ENCODE measurements at places on chromosomes 16 and 17.

- no peak for DNase-seq
Observed at GRCh38 chr17:54944796-54945195, 23.7 kb downstream of the COX11 start.

GRCh38 chr16:89536886-89537548, 23.5 kb upstream of the RPL13 start:
- peak; percentile 62 for DNase-seq

- no peak for DNase-seq
Observed at GRCh38 chr17:57892820-57893595, 43.2 kb upstream of the MRPS23 start.

- no peak for DNase-seq
Observed at GRCh38 chr17:17638467-17638866, 42.8 kb upstream of the RAI1 start.

GRCh38 chr16:19963301-19963700, 78.7 kb upstream of the GPRC5B start:
- no peak for DNase-seq

GRCh38 chr17:14332331-14332730, 31.4 kb downstream of the HS3ST3B1 start:
- DNase-seq: no peak

DNA sequence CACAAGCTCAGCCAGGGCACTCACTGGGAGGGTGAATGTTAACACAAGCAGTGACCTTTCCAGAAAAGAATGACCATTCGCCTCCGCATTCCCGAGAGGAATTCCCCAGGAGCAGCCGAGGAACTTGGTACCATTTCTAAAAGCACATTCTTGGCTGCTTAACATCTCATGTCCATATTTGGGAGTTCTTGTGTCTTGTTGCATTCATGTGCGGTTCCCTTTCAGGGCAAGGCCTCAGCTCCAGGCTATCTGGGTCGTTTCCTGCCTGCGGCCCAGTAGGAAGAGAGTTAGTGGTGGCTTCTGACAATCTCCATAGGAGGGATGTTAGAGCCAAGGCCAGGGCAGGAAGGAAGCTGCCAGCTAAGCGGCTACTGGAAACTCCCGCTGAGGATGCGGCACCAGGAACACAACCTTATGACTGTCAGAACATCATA, 27.8 kb upstream of the MEAK7 start:
- DNase-seq: peak; percentile 54

- DNase-seq: no peak
Observed at GRCh38 chr16:5072334-5073278, 963 bp downstream of the ALG1 start.

GRCh38 chr17:2580151-2580550, 13.3 kb upstream of the PAFAH1B1 start:
- no peak for DNase-seq

DNA sequence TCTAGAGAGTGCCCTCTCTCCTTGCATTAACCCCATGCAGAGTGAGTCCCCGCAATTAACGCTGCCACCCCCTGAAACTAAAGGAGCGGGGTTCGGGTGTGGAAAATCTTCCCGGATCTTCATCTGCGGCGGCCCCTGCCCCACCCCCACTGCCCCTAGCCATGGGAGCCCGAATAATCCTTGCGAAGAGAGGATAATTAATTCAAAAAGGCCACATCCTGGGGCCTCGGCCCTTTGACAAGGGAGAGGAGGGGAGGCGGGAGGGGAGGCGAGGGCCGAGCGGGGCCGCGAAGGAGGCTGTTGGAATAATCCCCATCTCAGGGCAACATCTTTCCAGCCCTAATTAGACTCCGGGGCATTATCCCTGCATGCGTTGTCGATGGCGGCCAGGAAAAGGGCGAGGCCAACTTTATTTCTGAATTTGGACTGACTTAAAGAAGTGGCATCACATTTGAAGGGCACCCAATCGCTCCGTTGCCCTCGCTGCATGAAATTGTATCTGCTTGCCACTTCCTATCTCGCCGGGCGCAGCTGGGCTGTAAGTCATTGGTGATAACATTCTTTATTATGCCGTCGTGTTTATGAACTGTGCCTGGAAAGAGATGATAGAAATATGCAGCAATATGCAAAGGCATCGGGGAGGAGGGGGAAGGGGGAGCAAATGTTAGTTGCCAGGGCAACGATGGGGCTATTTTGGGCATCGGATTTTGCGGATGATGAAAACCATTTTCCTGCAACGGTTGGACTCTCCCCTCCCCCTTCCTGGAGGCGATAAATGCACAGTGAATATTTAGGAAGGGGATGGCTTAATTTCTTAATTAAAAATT, 387.1 kb upstream of the TNRC6C start:
- DNase-seq: no peak

DNA sequence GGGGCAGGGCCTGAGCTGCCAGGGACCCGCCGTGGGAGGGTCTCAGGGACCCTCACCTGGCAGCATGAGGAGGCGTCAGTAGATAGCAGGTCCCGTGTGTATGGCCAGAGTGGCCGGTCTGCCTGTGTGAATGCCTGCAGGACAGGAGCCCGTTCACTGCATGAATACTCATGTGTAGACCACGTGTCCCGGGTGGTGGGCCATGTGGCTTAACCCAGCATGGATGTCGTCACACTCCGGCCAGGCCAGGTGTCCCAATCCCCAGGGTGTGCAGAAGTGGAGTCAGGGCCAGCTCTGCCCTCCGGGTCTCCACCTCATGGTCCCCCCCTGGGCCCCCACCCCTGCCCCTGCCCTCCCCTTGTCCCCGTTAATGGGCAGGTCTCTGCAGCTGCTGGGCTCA, 53.7 kb downstream of the BAHCC1 start:
- DNase-seq: no peak

DNA sequence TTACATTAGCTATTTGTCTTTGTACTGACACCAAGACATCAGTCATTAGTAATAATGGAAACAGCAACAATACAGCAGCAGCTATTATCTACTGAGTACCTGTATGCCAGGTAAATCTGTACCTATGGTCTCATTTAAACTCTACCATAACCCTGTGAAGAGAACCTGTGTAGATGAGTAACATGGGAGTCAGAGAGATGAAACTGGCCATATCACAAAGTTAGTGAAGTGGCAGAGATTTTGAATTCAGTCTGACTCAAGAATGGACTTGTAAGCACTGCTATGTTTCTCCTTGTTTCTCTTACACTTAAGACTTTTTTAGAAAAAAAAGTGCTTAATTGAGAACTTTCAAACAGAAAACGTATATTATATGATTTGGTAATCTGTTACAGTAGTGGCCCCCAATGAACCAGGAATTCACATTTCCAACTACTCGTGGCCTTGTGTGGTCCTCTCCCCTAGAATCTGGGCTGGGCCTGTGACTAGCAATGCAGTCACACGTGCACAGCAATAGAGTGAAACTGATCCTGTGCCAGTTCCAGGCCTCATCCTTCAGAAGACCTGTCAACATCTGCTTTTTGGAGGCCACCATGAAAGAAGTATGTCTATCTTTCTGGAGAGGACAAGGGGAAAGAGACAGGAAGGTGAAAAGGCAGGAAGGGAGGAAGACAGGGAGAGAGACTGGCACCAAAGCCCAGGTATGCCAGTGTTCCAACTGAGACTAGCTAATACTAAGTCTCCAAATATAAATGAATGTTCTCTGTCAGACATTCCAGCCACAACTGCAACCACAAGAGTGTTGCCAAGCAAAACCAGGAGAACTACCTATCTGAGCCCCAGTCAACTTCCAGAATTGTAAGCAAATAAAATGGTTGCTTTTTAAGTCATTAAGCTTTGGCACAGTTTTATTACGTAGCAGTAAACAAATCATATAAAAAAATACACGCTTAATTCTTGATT, 12.0 kb downstream of the CRLF3 start:
- no peak for DNase-seq

GRCh38 chr16:49022351-49022963, 259.2 kb downstream of the CBLN1 start:
- DNase-seq: peak; percentile 74

DNA sequence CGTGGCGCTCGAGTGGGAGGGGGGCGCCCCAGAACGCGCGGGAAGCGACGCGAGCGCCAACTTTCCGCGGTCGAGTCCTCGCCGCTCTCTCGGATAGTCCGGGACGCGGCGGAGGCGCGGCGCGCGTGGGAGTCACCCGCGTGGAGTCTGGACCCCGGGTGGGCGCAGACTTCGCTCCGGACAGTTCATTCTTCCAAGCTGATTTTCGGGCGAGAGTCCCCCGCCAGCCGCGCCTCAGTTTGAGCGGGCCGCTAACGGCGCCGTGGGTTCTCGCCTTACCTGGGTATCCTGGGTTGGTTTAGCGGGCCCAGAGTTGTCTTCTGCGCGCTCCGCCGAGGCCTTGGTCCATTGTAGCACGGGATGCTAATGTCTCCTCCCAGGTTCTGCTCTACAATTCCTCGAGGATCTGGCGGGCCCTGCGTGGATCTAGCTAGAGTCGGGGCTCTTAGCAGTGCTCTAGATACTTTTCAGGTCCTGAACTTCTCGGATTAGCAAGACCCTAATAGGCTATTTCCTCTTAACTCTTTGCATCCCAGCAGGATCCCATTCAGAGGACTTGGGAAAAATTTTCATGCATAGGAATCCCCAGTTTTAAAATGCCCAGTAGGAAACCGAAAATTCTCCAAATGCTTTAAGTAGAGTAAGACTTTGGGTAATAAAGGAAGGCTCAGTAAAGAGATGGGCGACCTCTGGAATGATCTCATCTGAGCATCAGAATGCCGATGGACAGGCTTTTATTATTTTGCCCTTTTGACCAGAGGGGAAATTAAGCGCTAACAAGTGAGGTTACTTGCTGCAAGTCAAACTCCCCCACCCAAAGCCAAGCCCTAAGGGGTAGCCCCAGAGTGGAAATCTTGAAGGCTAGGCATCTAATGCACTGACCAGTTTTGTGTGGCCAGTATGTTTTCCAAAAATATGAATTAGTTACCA, 537 bp upstream of the GJC1 start:
- no peak for DNase-seq

DNA sequence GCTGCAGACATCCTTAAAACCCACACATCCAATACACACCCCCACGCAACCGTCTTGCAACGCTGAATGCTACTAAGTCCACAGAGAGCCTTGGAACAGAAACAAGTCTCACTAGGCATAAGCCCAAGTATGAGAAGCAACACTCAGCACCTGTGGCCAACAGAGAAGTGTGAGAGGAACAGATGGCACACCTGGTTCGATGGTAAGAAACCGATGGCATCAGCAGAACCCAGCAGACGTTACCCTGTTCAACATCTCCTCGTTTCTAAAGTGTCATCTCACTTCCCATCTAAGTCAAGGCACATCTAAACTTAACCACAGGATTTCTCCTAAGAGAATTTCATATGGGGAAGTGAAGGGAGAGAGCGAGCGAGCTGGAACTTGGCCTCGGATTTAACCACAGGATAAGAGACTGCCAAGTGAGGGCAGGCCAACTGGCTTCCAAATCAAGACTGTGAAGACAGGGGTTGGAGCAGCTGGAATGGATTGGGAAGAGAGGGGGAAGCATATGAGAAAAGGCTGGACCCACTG, 41.0 kb downstream of the NXPH3 start:
- no peak for DNase-seq

DNA sequence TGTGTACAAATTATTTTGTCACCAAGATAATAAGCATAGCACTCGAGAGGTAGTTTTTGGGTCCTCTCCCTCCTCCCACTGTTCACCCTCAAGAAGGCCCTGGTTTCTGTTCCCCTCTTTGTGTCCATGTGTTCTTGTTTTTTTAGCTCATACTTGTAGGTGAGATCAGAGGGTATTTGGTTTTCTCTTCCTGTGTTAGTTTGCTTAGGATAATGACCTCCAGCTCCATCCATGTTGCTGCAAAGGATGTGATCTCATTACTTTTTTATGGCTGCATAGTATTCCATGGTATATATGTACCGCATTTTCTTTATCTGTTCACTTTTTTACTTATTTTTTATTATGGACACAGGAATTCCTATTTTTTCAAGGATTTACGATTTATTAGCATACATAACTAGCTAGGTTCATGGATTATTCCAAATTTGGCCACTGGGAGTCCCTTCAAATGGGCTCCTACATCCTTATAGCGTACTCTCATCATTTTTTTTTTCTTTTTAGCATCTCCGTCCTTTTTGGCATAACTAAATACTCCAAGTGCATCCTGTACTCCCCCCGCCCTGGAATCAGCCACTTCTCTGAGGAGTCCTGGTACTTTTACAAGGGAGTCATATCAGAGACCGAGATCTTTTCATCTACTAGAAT, 7.3 kb downstream of the TADA2A start:
- DNase-seq: no peak

- no peak for DNase-seq
Observed at GRCh38 chr16:15640966-15641365, 2.0 kb downstream of the MARF1 start.

All from C1 segment of cervical spinal cord (tissue), 14 donors.